ENCODE measurements at places on chromosomes 2 and 18.

DNA sequence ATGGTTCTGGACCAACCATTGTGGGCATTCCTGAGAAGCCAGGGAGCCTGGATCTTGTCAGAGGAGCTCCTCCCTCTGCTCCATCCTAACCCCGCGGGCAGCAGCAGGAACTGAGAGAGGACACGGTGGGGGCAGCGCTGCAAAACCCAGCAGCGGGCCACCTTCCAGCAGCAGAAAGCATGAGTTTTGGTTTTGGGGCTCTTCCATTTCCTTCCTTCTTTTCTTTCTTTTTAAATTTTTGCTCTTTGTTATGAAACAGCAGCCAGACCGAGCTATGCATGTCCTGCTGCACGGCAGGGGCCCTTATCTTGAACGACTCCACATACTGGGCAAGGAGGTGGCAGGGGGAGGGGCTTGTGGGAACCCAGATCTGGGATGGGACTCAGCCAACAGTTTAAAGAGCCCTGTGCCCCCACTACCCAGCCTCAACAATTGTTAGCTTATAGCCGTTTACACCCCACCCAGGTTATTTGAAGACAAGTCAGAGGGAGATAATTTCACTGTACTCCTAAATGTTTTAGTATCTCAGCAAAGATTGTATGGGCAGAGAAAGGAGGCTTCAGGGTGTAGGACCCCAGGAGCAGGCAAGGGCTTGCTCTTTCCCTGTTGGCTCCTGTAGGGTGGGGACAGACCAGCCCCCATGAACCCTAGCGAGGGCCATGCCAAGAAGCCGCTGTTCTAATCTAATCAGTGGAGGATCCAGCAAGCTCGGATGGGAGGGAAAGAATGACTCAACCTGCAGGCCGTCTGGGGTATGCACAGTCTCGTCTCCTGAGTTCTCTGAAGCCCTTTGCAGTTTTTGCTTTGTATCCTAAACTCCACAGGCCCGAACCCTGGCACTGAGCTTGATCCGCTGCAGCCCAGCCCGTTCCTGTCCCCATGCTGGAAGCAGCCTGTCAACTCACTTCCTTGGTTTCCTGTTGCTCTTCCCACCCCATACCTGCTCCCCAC lies 75.3 kb downstream of the LRRFIP1 start:
- DNase-seq: peak; percentile 21

DNA sequence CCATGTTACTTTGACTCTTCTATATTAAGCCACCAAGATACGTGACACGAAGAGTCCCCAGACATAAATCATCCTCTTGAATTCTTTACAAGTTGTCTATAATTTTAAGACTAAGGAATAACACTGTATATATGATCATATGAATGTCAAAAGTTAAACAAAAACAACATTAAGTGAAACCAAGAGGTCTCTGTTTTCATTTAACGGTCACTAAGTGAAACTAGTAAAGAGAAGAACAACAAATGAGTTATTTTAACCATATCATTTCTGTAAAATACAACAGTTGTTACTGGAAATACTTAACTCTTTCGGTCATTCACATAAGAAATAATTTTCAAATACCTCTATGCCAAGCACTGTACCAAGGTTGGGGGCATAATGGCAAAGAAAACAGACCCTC lies 45.7 kb upstream of the STK17B start:
- DNase-seq: no peak

DNA sequence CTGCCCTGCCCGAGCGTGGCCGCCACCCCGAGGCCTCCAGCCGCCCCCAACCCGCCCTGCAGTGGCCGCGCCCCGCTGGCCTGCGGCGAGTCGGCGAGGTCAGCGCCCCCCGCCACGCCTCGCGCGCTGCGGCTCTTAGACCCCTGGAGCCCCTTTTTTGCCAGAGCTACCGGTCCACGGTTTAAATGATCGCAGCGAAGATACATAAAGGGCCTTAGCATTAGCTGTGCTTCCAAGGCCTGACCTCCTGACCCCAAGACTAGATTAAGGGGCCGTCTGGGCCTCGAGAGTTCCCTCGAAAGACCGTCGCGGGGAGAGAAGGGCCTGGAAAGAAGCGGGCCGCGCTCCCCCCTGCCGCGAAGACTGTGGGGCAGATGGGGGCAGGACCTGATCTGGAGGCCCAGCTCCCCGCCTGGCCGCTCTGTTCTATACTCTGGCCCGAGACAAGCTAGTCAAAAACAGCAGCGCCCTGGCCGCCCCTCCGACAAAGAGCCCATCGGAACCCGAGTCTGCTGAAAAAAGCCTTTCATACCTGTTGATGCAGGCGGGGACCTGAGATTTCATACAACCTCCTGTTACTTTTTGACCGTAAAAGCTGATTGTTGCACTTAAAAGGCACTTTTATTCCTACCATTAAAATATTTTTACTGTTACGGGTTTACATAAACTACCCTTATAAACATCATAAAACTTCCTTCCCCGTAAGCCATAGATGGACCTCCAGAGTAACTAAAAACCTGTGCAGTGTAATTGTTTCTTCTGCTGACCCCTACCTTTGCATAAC lies 68.7 kb upstream of the PSMD14 start:
- no peak for DNase-seq

DNA sequence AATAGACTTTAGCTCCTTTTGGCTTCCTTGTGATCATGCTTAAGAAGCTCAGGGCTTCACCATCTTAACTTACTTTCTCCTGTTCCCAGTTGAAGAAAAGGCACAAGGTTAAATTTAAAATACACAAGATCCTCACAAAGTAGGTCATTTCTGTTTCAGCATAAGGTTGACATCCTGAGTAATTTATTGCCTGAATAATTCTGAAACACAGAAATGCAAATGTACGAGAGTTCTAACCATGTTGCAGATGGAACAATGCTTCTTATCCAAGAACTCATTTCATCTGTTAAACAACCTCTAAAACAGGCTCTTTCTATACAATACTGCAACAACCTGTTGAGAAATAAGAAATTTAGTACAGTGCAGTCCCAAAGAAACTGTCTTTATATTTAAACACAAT lies 395.2 kb downstream of the BCL11A start:
- no peak for DNase-seq

DNA sequence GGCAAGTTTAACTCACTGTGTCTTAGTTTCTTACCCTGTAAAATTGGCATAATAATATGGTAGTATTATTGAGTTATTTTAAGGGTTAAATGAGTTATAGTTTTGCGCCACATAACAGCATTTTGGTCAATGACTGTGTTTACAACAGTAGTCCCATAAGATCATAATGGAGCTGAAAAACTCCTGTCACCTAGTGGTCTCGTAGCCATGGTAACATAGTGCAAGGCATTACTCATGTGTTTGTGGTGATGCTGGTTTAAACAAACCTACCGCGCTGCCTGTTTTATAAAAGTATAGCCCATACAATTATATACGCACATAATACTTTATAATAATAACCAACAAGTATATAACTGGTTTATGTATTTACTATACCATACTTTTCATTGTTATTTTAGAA lies 15.8 kb downstream of the UNC80 start:
- no peak for DNase-seq

- DNase-seq: no peak
These were observed 352.0 kb downstream of the THSD7B start for GRCh38 chr2:137117385-137117784.

- DNase-seq: no peak
These were observed 156.9 kb downstream of the CCBE1 start for GRCh38 chr18:59540346-59540745.

DNA sequence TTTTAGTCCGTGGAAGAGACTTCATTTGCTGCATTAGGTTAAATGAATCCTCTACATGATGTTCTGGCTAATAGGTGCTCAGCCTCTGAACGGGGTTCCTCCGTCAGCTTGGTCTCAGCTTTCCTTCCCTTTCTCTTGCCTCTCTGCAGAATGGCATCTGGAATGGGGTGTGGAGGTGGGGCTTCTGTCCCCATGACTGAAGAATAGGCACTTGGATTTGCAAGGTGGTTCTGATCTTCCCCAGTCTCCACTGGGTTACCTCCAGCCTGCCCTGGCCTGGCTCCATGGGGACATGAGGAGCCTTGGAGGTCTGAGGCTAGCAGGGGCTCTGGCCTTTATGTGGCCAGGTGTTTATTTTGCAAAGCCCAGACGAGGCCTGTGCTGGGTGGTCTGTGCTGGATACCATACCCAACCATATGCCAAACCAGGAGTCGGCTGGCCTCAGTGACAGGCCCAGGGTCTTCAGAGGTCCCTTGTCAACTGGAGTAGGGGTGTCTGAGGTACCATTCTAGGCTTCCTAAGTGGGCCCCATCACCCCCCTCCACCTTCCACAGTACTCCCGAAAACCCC lies 28.2 kb upstream of the LAPTM4A start:
- no peak for DNase-seq

- peak; percentile 37 for DNase-seq
These were observed 849 bp upstream of the VRK2 start for GRCh38 chr2:58045580-58046334.

DNA sequence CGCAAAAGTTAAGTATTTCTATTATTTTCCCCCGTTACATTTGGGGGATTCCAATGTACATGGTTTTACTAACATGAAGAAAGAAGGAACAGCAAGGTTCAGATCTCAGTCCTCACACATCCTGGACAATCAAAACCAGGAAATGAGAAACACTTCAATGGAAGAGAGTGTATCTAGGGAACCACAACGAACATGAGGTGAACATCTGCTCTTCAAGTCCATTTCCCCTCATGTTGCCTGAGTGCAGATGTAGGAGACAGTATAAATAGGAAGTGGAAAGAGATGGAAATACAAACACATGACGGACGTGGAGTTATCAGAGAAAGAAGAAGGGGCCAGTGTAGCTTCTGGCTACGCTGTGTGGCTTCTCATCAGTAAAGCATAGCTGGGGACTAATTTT lies 52.6 kb downstream of the CHN1 start:
- peak; percentile 75 for DNase-seq

DNA sequence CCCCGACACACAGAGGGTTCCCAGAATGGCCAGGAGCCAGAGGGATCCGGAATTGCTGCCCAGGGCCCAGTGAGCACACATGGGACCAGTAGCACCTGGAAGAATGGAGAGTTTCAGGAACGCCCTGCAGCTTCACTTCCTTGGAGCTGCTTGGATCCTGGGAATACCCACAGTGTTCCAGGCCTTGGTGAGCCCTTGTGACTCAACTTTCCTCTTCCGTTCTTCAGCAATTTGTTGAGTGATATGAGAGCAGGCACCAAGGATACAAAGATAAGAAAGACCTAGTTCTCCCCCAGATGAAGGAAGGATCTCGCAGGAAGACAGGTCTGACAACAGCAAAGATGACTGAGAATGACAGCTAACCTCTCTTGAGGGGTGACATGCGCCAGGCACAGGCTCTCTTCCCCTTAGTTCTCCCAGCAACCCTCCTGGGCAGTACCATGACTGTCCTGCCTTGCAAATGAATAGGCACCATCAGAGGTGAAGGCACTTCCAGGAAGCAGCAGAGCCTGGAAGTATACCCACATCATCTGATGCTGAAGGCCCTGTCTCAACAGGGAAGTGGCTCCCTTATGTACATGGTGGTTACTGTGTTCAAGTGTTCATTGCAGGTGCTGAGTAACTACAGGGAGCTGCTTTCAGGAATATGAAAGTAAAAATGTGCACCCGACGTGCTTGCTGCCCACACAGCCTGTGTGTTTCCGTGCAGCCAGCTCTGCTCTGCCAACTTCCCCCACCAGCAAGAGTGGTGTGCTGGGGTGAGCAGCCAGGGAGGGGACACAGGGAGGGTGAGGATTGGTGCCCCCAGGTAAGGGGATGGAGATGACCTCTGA lies 116.2 kb downstream of the STPG4 start:
- peak; percentile 26 for DNase-seq

- peak; percentile 96 for DNase-seq
These were observed at the start of gene ZRANB3 for GRCh38 chr2:135530313-135531230. TSS of gene ZRANB3 (minus strand) at chr2:135531218.

DNA sequence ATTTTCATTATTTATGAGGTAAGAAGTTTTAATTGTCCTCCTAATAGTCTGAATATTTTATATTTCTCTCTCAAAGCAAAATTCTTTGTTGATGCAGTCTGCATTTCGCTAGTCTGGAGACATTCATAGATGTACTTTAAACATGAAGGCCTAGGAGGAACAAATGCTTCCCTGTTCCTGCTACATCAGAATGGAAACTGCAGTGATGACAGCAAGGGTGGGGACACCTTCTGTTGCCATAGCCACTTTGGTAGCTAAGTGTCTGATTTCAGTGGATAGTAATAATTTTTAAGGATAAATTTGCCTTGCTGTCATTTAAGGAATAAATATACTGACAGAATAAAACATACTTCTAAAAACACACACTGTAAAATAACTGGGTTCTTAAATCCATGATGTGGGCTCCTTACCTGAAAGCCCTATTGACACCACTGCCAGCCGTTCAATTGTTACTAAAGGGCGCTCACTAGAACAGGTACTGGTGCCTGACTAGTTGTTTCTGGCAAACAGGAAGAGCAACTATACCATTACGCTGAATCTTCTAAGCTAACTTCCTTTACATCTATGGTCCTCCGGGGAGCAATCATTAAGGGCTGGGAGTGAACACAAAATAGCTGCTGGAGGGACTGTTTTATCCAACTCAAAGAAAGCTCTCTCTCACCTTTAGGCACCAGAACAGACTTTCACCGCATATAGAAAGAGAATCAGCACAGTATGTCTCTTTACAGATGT lies 88.2 kb downstream of the TMEM131 start:
- no peak for DNase-seq

- DNase-seq: no peak
These were observed 42.9 kb downstream of the MEX3C start for GRCh38 chr18:51154431-51155063.

Data from NCI-H69 (cell line).